ENCODE measurements at places on chromosomes 2 and 18.

DNA sequence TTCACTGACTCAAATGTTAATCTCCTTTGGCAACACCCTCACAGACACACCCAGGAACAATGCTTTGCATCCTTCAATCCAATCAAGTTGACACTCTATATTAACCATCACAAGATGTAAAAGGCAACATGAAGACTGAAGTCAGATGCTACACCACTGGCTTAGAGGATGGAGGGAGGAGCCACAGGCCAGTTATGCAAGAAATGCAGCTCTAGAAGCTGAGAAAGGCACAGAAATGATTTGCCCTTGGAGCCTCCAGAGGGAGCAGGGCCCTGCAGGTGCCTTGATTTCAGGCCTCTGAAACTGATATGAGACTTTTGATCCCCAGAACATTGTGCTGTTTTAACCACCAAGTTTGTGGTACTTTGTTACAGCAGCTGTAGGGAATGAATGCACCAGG, 276.3 kb downstream of the KCNS3 start:
- no peak for DNase-seq

GRCh38 chr2:86011449-86011941, 94.2 kb downstream of the POLR1A start:
- DNase-seq = no peak

- no peak for DNase-seq
These were observed 3.3 kb upstream of the HOXD11 start for GRCh38 chr2:176103742-176104315.

DNA sequence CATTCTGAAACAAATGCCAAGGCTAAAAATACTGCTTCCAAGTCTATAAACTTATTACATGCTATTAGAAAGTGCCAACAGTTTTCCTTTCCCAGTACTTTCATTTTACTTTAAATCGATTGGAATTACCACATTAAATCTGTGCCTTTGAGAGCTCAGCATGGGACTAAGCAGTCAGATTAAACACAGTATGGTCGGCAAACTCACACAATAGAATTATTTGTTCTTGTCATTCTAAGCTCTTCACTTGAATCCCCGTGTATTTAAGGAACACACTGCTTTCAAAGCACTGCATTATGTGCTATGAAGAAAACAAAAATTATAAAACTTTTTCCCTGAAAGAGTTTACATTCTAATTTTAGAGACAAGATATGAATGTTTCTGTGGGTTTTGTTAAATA, 444.4 kb upstream of the SLC39A10 start:
- DNase-seq = no peak

- no peak for DNase-seq
These were observed 129.4 kb upstream of the DAPL1 start for GRCh38 chr2:158665536-158666302.

GRCh38 chr18:55592572-55592971, 4.6 kb upstream of the TCF4 start:
- no peak for DNase-seq

DNA sequence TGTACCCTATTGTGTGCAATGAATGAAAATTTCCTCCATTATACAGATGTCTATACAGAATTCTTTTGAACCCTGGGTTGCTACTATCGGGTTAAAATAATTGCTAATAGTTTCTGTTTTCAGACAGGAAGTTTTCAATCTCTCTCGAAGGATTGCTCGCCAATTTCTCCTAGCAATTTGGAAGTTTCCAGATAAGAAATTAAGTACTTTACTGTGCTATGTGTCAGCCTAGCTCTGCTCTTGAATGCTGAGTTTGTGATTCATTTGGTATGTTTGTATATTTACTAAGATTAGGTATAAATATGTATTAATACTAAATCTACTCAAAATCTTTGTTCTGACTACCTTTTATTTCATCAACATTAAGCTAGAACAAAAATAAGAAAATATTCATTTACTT, 74.6 kb upstream of the ARL5A start:
- no peak for DNase-seq

DNA sequence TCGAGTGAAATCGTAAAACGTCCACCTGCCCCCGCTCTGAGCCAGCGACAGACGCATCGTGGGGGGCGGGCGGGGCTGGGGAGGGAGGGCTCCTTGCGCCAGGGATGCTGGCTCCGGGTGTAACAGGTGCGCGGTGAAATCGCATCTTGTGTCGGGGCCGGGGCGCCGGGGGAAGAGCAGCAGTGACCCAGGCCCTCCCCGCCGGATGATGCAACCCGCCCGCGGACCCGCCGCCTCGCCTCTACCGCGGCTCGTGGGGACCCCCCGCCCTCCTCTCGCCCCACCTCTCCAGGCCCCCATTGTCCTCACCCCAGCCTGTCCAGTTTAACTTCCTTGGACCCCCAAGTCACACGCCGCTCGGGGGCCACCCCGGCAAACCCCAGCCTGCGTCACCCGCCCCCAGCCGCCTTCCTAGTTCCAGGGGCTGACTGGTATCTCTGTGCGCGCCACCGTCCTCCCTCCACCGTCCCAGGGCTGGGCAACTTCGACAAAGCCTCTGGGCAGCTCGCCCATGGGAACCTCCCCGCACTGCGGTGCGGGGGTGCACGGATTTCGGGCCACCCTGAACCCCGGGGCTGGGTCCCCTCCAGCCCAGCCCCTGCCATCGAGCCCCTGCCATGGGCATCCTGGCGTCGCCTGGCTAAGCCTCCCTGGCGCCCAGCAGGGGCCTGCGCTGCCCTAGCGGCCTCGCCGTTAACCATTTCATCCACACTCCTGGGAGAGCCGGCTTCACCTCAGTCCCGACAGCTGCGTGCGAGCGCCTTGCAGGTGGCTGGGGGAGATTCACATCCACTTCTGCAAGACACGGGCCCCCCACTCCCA, 799 bp upstream of the KIF1A start:
- no peak for DNase-seq

DNA sequence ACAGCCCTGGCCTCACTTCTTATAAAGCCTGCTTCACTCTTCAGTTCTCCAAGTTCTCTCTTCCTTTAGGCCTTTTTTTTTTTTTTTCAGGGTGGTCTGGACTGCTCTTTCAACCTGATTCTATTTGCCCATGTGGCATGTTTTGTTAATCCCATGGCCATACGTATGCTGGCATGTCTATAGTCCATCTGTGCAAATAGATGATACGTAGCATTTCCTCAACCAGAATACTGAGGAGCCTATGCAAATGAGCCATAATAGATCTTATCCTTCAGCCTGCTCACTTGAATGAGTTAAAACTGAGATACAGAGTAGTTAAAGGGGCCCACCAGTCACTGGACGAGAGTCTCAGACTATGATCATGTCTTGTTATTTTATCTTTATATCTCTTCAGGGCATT, 265.2 kb upstream of the CXCR4 start:
- no peak for DNase-seq

DNA sequence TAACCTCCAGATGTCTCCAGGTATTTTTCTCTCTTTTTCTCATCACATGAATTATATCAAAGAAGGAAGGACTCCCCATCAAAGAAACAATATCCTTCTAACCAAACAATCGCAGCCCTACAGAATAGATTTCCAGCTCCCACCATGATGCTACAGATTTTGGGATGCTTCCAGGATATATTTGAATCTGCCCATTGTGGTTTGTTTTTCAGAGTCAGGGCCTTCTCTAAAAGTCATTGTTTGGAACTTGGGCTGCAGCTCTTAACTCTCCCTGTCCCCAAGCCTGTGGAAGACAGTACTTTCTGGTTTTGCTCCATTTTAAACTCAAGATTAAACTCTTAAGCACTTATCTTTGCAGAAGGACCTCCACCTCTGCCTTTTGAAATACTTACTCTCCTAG, 223.2 kb downstream of the PMAIP1 start:
- no peak for DNase-seq
